ENCODE measurements at places on chromosomes 2 and 18.

DNA sequence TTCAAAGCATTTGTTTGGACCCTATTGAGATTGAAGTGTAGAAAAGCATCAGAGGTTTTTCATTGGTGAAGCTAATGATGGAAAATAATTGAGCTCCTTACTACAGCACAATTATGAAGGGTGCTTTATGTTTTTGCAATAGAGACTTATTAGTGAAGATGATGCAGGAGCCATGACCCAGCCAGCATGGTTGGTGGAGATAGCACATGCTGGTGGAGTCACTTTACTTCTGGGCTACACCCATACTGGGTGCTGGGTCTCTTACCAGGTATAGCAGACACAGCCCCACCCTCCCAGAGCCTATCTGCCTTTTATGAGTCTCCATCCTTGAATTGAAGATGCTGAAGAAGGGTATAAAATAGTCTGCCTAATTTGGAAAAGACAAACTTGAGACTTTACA is 3.6 kb downstream of the ACP1 start:
- DNase-seq: no peak

DNA sequence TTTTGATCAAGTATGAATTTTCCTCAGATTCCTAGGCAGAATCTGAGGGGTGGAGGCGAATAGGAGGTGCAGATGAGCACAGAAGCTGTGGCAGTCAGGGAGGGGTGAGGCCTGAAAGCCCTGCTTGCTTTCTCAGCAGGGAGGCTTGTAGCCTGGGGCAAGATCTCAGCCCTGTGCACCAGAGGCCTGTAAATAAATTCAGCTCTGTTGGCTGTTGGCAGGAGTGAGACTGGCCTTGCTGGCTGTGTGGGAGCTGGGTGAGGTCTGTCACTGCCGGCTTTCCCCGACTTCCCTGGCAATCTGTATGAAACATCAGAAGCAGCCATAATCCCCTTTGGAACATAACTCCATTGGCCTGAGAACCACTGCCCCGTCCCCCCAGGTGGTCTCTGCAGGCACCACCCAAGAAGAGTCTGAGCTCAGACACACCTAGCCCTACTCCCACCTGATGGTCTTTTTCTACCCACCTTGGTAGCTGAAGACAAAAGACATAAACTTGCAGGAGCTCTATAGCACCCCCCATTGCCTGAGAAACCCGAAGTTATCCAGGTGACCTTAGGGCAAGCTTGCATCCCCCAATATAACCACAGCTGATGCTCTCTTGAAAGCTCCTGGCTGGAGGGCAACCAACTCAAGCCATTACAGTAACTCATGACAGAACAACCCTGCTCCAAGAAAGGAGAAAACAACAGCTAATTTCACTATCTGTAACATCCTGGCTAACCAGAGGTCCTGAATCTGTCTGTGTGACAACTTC is 32.3 kb downstream of the EVA1A start:
- no peak for DNase-seq

GRCh38 chr2:237693291-237693994 is 66.1 kb downstream of the LRRFIP1 start:
- DNase-seq: no peak

DNA sequence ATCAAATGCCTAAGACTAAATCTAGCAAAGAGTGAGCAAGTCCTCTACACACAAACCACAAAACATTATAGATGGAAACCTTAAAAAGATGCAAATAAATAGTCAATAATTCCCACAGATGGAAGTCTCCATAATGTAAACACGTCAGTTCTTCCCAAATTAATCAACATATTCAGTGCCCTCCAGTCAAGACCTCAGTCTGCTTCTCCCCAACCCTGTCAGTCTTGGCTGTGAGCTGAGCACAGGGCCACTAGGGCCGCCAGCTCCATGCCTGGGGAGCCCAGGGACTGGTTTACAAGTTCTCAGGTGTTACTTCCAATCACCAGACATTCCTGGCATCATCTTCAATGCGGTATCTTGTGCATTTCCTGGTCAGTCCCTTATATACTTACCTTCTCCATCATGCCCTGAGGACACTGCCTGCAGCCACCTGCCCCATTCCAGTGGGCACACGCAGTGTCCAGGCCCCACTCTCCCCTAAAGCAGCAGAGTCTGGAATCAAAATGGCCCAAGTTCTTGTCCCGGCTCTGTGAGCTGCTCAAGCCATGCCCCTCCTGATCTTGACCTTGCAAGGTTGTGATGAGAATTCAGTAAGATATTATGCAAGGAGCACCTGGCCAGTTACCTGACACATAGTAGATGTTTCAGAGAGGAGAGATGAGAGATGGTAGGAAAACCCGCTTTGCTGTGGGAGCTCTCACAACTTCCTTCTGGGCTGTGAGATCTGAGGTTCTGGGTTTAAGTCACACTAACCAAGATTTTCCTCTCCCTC is 207.9 kb upstream of the RAB6C start:
- no peak for DNase-seq

- DNase-seq: no peak
Measured at GRCh38 chr2:189318761-189319160, 122.5 kb upstream of the WDR75 start.

GRCh38 chr2:21277068-21278056 is 153.6 kb downstream of the TDRD15 start:
- no peak for DNase-seq

DNA sequence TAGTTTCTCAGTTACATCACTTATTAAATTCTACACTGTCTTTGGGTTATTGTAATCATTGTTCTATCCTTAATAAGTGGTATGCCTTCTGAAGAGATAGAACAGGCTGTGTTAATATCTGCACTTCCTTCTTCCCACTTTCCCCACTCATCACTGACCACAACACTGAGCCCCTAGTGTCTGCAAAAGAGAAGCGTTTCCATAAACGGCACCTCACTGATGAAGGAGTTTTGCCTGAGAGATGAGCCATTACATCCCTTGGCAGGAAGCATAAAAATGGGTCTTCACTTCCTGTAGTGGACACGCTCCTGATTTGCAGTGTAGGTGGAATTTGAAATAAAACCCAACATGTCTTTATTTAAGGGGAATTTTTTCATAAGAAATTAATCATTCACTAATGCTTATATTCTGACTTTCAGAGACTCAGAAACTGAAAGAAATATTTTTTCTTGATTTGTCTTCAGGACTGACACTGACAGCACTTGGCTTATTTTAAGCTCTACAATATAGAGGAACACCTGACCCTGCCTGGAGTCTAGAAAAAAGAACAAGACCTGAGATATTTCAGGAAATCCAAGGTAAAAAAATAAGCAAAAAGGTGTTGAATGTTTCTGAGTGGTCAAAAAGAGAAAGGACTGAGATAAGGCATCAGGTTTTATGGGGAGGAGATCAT is 275.3 kb downstream of the RAD51AP2 start:
- no peak for DNase-seq

DNA sequence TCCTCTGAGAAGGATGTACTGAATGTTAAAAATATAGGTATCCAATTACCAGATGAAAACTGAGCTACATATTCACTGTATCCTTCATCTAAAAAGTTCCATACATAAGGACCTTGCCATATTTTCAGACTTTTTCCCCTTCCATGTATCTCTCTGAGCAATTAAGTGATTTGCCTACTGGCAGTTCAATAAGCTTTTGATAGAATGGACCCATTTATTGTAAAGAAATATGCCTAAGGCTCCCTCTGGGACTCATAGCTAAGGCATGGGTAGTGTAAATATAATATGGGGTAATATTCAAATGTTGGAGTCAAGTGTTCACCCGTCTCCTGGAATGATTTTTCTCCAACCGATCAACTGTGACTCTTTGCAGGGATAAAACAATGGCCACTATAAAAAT is 135.4 kb upstream of the FSHR start:
- DNase-seq: no peak

DNA sequence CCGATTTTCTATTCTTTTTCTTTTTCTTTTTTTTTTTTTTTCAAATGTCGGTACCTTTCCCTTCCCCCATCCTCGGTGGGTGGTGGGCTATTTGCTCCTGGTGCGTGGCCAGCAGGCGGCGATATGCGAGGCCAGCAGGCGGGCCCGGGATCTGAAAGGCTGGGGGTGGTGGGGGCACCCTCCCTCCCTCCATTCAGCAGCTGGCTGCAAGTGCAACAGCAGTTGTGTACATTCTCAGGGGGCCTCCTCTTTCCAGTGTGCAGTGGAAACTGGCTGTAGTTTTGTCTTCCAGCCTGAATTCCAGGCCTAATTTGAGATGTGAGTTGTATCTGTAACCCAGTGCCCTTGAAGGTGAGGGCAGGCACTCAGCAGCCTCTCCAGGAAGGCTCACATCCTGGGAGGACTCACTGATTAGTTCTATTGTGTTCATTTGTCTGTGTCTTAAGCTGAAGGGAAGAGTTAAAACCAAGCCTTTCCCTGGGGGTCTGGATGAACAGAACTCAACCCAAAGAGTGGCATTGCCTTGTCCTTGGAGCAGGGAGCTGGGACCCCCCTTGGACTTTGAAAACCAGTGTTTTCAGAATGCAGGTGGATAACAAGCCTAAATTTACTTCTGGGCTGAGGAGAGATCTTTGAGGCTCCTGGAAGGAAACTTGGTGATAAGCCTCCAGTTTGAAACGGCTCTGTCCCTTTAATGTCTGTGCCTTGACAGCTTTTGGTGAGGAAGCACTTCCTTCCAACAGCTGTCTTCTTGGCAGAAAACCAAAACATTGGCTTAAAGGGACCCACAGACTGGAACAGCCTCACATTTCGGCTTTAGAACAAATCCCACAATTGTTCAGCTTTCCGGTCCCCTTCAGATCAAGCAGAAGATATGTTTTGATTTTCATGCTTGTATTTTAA is 3.3 kb downstream of the MYCN start:
- DNase-seq: peak; percentile 27

DNA sequence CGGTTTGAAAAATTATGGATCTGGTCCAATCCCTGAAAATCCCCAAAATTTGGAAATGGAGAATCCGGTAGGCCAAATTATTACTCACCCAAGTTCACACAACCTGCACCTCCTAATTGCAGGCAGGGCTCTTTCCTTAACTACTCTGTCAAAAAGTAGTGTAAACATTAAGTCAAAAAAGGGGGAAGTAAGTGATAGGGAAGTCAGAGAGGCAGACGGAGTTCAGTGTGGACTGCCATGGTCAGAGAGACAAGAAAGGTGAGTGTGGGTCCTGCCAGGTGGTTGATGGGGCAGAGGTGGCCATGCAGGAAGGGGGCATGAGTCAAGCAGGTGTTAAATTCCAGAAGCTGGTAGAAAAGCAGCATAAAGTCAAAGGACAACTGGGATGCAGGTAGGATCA is 104.7 kb upstream of the STPG4 start:
- DNase-seq: no peak

DNA sequence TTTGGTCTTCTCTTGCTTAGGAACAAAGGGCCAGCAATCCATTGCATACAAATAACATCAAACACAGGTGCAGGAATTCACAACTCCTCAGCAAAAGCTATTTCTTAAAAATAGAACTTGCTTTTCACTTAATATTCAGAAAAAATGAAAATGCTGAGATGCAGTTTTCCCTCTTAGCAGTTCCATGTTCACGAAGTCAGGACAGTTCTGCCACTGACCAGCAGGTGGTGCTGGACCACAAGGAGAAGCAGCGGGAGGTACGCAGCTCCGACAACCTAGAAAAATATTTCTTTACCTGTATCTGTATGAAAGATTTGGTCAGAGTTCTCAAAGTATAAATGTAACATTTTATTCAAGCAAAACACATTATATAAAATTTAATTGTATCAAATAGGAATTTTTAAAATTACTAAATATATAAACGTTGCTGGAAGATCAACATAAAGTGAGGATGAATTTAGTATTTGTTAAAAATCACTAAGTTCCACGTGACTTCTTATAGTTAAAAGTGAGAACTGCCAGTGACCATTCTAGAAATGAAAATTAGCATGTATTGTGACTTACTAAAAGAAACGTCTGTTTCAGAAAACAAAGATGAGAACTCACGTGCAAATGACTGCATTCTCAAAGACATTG is 48.8 kb downstream of the ADNP2 start:
- peak; percentile 82 for DNase-seq

- no peak for DNase-seq
Measured at GRCh38 chr2:107698861-107699260, 127.8 kb upstream of the RGPD4 start.

GRCh38 chr18:48892146-48892855 is 58.5 kb downstream of the SMAD7 start:
- DNase-seq: no peak

- no peak for DNase-seq
Measured at GRCh38 chr18:1075322-1075721, 170.7 kb downstream of the ADCYAP1 start.

DNA sequence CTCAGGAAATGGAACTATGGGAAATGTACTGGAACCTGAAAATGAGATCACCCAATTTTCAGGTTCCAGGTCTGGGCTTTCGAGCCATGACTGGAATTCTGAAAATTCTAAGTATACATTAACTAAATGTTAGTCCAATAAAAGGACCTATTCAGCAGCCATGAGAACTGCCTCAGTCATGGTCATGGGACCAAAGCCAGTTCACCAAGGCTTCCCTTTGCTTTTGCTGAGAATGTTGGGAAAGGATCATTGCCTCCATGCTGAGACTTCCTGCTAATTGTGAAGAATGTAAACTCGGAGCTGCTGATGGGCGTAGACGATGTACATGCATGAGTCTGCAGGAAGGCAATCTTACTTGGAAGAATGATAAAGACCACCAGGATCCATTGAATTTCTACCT is 624.4 kb upstream of the SOX11 start:
- no peak for DNase-seq

GRCh38 chr18:77206676-77207374 is 42.8 kb upstream of the GALR1 start:
- no peak for DNase-seq

GRCh38 chr2:45233301-45233700 is 224.0 kb upstream of the SIX2 start:
- no peak for DNase-seq

DNA sequence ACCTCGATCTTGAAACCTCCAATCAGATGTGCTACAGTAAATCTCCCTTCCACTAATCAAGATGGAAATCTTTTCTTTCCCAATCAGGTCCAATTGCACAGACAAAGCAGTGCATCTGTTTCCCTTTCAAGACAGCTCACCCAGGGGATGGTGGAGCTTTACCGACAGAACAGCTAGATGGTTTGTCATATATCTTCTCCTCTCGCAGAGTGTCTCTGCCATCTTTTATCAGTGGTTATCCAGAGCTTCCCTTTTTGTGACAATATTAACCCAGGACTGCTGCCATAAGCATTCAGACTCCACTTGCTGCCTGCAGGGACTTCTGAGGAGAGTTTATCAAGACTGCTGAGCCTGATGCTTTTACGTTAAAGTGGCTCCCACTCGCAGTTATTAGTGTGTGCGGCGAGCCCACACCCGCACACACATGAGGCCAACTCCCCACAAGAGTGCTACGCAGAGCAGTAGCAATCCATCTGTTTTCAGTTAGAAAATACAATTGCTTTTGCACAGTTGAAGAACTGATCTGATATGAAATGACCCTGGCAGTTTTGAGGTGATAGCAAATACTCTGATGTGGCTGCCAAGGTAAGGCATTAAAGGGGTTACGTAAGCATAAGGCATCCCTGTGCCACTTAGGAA is 398.9 kb downstream of the NCKAP5 start:
- DNase-seq: no peak

- no peak for DNase-seq
Measured at GRCh38 chr18:297936-298335, 30.1 kb upstream of the THOC1 start.

GRCh38 chr2:135743860-135744259 is 2.2 kb downstream of the UBXN4 start:
- no peak for DNase-seq

Data from GM20000 (cell line).